ENCODE measurements at places on chromosomes 2 and 18.

DNA sequence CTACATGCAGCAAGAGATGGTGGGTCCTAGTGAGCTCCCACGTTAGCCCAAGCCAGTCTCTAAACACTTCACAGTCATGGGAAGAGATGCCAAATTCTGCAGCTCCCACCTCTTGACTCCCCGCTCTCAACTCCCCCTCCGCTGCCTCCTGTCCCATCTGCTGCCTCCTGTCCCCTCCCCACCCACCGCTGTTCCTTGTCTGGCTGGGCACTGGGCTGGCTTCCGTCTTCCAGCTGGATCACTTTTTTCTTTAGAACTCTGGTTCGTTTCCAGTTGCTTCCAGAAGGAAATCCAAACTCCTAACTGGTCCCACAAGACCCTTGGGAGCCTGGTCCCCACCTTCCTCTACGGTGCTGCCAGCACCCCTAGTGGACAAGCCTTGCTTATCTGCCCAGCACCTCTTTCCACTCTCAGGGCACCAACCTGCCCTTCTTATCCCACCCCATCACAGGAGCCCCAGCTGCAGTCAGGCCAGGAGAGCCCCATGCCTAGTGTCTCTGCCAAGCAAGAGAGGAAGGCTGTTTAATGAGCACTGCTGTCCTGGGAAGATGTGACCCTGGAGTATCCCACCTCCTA is 12.1 kb upstream of the TWIST2 start:
- no peak for DNase-seq

GRCh38 chr2:161088658-161089350 is 71.4 kb upstream of the TANK start:
- no peak for DNase-seq

DNA sequence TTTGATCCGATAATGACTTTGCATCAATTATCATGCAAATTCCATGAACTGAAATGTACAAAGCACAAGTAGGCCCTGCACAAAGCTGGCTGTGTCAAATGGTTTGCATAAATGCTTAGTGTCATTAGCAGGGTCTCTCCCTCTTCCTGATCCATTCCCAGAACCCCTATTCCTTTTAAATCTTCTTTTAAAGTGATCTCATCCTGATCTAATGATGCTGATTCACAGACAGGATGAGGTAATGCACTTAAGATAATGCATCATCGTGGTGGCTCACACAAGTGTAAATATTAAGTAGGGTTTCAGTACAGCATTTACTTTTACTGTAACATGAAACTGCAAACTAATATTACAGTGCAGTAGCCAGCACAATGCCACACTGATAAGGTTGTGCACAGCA is 304.8 kb upstream of the SOX11 start:
- no peak for DNase-seq

GRCh38 chr2:181252262-181253148 is 204.7 kb upstream of the ITGA4 start:
- DNase-seq: no peak

DNA sequence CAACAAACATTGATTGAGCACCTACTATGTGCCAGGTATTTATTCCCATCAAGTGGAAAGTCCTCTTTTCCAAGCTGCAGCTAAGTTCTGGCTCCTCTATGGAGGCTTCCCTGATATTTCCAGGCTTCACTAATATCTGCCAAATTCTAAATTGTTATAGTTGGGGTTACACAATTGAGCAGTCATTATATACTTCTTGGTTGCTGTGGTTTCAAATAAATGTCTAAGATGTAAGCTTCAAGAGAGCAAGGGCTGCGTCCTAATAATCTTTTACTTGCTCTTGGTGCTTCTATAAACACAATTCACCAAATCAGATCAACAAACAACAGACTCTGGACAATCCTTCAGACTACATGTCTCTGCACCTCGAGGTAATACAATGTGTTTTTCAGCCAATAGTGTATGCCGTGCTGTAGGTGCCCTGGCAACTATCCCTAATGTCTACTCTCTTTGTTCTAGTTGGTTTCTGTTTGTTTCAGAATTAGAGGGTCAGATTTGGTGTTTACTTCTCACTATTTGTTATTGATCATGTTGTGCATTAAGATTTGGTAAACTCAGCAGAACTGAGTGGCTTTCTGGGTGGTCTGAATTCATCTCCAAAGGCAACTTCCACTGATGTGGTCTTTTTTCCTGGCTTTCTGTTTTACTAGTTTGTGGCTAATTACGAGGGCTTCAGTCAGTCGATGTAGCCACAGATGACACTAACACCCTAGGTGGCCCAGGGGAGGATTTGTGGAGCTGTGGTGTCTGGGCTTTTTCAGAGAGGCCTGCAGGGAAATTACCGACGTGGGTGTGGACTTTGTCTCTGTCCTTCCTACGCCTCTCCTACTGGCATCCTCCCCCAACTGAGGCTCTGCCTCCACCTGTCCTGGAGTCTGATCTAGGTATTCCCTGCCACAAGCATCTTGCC is 50.4 kb downstream of the CDCA7 start:
- no peak for DNase-seq

DNA sequence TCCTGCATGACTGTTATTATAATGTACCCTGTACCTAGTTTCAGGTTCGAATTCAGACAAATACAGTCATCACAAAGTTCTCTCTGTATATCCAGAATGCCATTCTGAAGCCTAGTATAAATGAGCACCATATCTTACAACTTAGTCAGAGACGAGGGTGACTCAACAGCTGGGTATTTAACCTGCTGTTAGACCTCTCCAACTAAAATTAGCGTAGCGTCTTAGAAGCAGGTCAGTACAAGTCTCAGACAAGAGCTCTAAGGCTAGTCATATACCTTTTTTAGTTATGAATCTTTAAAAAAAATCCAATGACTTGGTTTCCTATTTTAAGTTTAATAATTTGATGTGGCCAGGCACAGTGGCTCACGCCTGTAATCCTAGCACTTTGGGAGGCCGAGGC is 74.1 kb downstream of the CABYR start:
- no peak for DNase-seq

GRCh38 chr2:185757356-185757755 is 18.8 kb downstream of the FSIP2 start:
- DNase-seq: no peak

DNA sequence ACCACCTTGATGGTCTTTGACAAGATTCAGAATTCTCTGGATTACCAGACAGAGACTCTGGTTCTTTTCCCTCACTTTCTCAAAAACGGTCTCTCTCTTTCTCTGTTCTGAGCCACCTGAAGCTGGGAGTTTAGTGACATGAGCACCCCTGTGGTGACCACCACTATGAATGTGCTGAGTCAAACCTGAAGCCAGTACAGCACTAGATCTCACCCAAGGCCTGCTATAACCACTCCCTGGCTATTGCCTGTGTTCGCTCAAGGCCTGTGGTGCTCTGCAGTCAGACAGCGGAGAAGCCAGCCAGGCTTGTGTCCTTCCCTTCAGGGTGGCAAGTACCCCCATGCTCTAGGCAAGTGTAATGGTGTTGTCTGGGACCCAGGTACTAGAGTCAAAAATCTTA is 828.9 kb upstream of the NXPH2 start:
- DNase-seq: no peak

- DNase-seq: no peak
These were observed 159.9 kb downstream of the ACTR3 start for GRCh38 chr2:114049826-114050225.

- no peak for DNase-seq
These were observed 1.1 kb downstream of the HOXD3 start for GRCh38 chr2:176158186-176158591.

All from CD4-positive, alpha-beta T cell treated with Interleukin-12 subunit alpha and Interleukin-12 subunit beta, for 1 hour (primary cell).